ELF-1 (cell line): ENCODE measurements at places on chromosomes 3 and 15.

DNA sequence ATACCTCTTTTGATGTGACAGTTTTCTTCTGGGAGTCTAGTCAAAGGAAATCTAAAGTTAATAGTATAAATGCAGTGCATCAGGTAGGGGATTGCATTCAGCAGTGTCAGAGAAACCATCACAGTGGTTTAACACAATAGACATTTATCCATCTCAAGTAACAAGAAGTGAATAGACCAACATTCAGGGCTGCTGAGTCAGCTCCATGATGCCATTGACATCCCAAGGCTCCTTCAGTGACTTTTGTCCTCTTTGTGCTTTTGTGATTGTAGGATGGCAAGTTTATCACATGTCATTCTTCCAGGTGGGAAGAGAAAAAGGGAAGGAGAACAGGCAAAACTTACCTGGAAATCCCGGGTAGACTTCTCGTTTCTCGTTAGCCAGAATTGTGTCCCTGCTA is 158.3 kb downstream of the TMEM108 start:
- DNase-seq = no peak

- no peak for DNase-seq
These were observed 89.2 kb upstream of the DCBLD2 start for GRCh38 chr3:98990657-98991056.

DNA sequence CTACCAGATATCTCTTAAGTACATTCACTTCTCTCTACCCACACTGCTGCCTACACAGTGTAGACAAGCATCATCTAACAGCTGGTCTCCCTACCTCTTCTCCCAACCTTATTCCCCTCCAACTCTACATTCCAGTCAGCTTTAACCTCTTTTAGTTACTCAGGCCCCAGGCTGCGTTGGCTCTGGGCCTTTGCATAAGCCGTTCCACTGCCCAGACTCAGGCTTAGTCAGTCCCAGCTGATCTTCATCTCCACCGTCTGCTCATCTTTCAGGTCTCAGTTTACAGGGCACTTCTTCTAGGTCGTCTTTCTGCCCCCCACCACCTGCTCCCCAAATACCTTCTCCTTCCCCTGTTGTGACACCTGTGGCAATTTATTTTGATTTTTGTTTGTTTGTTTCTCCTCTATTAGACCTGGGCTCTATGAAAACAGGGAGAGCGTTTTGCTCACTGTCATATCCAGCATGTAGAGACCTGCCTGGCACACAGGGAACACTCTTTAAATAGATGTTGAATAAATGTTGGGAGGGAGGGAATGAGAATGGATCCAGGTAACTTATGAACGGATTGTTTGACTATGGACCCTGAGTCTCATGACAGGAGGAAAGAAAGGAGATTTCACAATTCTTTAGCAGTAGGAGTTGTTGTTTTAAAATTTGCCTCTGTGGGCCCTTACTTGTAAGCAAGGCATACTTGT is 11.1 kb downstream of the SLC27A2 start:
- DNase-seq = no peak

- no peak for DNase-seq
These were observed 115.3 kb downstream of the KCNH8 start for GRCh38 chr3:19263606-19264005.

DNA sequence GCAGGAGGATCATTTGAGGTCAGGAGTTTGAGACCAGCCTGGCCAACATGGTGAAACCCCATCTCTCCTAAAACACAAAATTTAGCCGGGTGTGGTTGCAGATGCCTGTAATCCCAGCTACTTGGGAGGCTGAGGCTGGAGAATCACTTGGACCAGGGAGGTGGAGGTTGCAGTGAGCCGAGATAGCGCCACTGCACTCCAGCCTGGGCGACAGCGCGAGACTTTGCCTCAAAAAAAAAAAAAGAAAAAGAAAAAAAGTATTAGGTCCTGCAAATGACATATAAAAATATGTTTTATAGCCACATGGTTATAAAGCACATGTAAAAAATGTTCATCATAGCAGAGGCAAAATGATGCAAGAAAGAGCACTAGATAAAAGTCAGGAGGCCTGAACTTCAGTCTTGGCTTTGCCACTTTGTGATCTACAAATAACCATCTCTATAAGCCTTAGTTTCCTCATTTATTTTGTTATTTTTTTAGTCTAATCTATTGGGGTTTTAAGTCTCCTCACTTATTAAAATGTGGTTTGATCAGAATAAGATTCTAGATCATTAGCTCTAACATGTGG is 4.9 kb downstream of the SLC12A6 start:
- DNase-seq = no peak

GRCh38 chr3:17740721-17741141 is 1.7 kb downstream of the TBC1D5 start:
- peak; percentile 22 for DNase-seq

- peak; percentile 82 for DNase-seq
These were observed 5.1 kb upstream of the SEMA7A start for GRCh38 chr15:74438721-74439316.

DNA sequence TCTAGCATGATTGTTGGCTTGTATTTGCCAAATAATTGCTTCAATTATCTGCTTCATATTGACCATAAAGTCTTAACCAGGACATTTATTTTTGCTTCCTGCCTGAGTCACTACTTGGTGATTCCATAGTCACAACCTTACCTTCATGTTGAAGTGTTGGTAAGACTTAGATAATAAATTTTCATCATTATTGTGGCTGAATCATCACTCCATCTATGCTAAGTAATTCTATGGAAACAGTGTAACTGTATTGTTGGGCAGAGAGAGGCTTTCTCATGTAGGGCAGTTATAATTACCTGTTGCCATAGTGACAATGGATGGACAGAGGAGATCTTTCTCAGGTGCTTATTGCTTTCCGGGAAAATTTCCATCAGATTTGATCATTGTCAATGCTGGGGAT is 330.7 kb upstream of the LRRC3B start:
- DNase-seq = no peak

GRCh38 chr3:152619691-152620090 is 215.2 kb upstream of the P2RY1 start:
- DNase-seq = no peak

GRCh38 chr15:51075364-51075763 is 19.3 kb downstream of the TNFAIP8L3 start:
- no peak for DNase-seq

DNA sequence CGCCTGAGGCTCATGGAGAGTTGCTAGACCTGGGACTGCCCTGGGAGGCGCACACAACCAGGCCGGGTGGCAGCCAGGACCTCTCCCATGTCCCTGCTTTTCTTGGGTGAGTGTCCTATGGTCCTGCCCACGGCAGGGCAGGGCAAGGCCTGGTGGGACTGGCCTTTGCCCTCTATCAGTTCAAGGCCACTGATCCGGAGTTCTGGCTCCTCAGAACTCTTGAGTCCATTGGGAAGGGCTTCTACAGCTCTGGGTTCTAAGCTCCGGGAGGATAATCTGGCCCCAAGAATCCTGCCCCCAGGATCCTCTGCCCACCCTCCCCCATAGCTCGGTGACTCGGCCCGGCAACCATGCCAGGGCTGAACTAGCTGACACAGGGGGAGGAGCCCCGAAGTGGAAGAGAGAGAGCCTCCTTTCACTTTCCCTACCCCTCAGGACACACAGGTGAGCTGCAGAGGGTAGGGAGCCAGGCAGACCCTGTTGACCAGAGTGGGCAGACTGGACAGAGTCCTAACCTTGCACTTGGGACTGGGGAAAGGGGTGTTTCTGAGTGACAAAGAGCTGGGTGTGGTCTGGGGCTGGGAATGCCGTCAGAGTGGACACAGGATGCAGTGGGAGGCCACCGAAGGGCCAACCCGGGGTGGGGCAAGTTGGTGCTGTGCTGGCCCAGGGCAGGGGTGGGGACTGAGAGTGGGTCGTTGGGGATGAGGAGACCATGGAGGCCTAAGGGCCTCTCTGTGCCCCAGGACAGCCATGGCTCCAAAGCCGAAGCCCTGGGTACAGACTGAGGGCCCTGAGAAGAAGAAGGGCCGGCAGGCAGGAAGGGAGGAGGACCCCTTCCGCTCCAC is 664 bp downstream of the PARP3 start:
- DNase-seq = no peak

DNA sequence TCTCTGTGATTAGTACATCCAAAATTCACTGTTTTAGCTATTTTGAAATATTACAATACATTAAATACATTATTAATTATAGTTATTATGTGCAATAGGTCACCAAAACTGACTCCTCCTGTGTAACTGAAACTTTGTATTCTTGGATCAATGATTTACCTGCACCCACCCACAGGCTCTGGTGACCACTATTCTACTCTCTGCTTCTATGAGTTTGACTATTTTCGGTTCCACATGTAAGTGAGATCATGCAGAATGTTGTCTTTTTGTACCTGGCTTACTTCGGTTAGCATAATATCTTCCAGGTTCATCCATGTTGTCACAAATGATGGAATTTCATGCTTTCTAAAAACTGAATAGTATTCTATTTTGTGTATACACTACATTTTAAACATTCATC is 43.8 kb downstream of the SLC2A2 start:
- DNase-seq = no peak
